ENCODE measurements at places on chromosomes 4 and X.

DNA sequence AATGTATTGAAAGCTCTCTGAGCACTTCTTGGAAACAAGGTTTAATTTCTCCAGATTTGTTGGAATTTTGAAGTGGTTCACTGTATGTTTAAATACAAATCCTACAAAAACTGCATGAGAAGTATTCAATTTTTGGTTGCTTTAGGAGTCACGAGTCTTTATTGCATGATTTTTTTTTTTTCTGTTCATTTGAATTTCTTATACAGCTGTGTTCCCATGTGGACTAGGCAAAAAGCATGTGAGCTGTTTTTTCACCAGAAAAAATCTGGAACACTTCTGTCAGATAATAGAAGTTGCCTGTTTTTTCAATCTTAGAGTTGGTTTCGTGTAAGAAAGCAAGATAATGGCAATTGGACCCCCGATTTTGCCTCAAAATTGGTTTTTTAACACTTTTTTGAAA is 66.4 kb downstream of the SLC9A6 start:
- DNase-seq, result no peak

DNA sequence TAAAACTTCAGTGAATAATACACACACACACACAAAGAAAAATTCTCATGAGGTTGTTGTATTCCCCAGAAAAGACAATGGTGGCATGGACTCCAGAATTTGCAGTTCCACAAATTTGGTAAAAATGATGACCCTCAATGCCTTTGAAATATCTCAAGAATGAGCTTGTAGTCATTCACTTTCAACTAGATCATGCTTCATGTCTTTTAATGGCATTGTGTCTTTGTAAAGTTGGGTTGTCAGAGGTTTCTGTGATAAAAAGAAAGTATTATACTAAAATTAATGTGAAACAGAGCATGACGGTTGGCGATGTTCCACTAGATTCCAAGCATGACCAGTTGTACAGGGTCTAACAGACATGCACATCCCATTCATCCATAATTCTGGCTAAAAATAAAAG is 685.0 kb upstream of the FRG1 start:
- no peak for DNase-seq

GRCh38 chrX:136183917-136184316 is 36.6 kb downstream of the FHL1 start:
- no peak for DNase-seq

DNA sequence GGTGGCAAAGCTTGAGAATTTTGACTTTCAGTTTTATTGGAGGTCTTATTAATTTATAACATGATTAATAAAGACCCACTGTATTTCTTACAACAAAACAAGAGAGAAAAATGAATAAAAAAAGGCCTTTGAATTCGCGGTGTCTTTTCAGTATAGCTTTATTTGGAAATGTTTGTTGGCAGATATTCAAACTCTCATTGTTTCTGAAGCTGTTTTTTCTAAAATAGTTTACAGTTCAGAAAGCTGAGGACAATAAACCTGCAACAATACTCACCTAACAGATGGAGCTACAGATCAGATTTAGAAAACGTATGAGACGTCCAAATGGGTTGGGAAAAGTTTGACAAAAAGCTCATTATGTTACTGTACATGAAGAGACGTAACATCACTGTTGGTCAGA is 2.4 kb upstream of the SPARCL1 start:
- DNase-seq, result no peak

DNA sequence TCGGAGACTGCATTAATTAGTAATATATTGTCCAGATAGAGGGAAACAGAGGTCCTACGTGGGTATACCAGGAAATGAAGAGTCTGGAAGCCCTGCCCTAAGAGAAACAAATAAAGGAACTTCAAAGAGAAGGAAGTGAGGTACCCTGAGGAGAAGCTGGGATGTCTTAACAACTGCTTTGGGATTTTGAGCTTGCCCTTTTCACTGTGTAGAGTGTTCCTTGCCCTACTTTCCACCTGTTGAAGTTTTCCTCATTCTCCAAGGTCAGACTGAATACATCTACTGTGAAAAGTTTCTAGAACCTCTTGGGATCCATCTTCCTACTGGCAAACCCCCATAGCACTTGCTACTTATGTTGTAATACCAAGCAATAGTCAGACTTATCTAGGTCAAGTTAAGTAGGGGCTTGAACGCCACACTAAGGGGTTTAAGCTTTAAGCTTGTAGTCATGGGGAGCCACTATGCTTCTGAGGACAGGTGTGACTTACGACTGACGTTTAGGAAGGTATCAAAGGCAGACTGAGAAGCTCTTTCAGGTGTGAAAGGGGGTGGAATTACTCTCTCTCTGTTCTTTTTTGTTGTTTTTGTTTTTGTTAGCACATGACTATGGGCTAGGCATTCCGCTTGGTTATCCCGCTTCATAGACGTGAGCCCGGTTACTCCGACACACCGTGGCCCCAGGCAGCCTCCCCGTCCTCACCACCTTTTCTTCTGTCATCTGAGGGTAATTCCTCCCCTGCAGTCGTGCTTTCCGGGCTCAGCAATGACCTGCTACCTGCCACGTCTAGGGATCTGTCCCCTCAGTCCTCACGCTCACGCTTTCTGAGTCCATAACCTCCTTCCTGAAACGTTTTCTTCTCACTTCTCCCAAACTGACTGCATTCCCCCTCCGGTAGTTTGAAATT is 959 bp upstream of the REST start:
- DNase-seq, result peak; percentile 12

DNA sequence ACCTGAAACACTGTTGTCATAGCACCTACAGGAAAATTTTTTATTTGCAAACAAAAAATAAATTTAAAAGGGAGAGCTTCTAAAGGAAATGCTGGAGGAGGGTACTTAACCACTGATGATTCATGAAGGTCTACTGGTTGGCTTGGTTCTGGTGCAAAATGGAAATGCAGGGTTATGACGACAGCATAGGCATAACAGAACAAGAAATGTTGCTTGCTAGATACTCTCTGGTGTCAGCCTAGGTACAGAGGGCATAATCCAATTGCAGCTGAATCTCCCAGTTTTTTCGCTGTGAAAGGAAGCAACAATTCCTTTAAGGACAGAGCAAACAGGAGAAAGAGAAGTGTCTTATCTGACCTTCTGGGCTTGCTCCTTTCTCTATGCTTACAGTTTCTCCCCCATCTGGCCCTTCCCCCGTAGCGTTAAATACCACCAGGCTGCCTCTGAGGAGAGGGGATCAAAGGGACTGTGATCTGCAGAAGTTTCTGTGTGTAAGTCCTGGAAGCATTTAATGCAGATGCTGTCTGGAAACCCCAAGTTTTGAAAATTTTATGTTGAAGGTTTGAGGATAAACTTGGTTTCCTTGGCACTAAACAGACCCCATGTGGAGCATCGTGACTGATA is 23.7 kb upstream of the CASK start:
- DNase-seq, result peak; percentile 6

DNA sequence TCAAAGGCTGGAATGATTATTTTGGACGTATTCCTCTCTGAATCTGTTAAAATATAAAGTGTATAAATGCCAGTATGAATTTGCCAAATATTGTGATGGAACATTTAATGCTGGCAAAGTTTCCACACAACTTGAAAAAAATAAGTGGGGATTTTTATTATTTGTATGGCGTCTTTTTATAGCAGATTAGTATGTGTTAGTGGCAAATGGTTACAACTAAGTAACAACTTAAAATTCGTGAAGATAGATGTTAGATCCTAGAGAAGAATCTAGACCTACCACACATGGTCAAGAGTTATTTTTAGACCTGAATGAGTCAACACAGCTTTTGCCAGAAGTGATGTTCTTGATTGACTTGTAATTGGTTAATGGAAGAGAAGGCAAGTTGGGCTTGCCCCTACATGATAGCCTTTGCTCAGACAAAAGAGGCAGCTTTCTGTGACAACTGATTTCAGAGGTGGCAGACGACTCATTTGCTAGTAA is 4.8 kb downstream of the CPE start:
- no peak for DNase-seq

GRCh38 chr4:125191232-125191631 is 123.5 kb upstream of the FAT4 start:
- DNase-seq, result no peak

DNA sequence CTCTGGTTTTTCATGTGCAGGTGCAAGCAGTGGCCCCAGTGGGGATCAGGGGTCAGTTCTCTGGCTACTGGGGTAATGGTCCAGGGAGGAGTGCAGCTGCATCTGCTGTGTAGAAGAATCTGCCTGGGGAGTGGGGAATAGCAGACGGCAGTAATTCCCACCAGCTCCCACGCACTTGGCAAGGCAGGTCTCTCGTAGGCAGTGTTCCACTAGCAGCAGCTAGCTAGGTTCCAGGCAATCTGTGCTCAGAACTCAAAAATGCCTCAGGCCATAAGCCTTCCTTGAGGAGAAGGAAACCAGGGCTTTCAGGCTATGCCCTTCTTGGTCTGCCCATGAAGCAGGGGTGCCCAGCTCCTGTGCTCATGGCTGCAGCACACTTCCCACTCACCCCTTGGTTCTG is 38.8 kb downstream of the DCLK2 start:
- DNase-seq, result no peak

- no peak for DNase-seq
Measured at GRCh38 chr4:47002580-47002979, 9.2 kb upstream of the GABRA4 start.

DNA sequence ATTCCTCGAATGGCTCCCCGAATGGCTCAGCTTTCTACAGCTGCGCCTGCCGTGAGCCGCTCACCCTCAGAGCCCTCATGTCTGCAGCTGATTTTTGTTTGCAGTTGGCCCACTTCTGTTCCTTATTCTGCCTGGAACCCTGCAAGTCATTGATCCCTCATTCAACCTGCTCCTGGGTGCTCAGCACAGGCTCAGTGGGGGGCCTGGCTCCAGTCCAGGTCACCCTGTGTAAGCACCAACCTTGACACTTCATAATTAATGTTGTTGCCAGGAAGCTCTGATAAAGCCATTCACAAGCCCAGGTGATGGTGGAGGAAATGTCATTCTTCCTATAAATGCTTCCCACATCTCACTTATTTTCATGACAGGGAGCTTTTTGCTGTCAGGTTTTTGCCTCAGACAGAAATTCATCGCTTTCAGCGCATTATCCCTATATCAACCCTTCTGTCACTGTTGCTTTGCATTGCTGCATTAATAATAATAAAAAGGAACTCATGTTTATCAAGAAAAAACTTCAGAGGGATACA is 85.7 kb downstream of the F11 start:
- DNase-seq, result no peak

DNA sequence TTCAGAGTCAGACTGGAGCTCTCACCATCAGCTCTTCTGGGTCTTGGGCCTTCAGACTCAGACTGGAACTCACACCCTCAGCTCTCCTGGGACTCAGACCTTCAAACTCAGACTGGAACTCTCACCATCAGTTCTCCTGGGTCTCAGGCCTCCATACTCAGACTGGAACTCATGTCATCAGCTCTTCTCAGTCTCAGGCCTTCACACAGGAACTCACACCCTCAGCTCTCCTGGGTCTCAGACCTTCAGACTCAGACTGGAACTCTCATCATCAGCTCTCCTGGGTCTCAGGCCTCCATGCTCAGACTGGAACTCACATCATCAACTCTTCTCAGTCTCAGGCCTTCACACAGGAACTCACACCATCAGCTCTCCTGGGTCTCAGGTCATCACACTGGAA is 147.2 kb upstream of the MXRA5 start:
- DNase-seq, result no peak

All from CD4-positive, alpha-beta T cell treated with Interleukin-12 subunit alpha and Interleukin-12 subunit beta, for 1 hour (primary cell).